ENCODE measurements at places on chromosomes 2 and 18.

- DNase-seq, result no peak
These were observed 372.5 kb upstream of the KLHL29 start for GRCh38 chr2:23012499-23012898.

- no peak for DNase-seq
These were observed 3.4 kb downstream of the CYP26B1 start for GRCh38 chr2:72144274-72144631.

- DNase-seq, result no peak
These were observed 20.0 kb downstream of the TRIP12 start for GRCh38 chr2:229901819-229902218.

- DNase-seq, result no peak
These were observed 54.6 kb downstream of the PIKFYVE start for GRCh38 chr2:208320686-208321085.

- DNase-seq, result no peak
These were observed at the start of gene TNFRSF11A for GRCh38 chr18:62324917-62325805. TNFRSF11A (plus strand) TSS chr18:62325310; CDS start chr18:62325353, 43 bp downstream.

DNA sequence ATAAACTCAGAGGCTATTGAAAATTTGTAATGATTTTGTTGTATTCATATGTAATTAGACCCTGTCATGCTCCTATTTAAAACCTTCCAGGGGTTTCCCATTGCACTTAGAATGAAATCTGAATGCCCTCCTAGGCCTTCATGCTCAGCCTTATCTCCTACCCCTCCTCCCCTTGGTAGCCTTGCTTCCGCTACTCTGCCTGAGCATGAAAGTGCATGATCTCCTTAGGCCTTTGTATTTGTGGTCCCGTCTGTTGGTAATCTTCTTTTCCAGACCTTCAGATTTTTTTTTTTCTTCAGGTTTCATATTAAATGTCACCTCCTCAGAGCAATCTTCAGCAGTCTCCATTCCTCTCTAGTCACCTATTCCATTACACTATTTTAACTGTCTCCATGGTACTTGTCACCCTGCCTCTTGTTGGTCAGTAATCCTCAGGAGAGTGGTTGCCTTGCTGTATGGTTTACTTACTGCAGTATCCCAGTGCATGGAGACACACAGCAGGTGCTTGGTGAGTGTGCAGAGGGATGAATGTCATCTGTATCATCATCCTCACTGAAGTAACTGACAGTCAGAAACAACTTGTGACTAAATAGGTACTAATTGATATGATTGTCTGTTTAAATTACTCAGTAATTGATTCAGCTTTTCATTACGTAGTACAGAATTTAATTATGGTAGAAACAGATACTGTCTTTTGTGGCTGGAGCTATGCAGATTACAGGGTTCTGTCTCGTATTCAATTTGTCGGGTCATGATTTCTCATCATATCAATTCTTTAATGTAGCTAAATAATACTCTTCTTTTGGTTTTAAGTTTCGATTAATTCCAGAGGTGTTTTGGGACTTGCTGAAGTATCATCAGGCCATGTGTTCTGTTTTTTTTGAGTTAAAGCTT is 63.9 kb downstream of the PHLPP1 start:
- DNase-seq, result no peak

DNA sequence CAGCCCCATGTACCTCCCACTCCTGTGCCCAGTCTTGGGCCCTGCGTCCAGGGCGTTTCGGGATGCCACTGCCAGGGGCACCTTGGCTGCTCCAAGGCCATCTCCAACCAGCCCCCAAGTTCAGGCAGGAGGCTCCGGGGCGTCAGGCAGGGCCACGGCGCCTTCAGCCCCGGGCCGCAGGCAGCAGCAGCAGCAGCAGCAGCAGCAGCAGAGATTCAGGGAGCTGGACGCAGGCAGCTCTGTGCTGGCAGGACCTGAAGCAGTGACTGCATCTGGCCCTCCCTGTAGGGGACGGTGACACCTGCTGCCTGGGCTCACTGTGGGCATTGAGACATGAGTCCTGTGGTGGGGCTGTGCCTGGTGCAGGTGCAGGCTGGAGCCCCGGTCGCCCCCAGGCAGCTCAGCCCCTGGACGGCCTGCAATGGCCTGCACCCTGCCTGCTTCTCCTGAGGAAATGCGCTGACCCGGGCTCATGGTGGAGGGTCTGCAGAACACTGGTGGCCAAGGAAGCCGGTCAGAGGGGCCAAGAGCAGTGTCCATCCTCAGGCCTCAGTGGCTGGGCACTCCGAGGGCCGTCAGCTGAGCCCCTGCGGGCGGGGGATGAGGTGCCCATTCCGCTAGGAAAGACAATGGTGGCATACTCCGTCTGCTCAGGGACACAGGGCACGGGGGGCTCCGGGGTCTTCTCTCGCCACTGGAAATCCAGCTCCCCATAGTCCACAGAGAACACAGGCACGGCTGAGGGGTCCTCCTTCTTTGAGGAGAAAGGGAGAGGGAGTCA is 8.0 kb downstream of the PDCD1 start:
- DNase-seq, result no peak

GRCh38 chr2:106137731-106138521 is 56.2 kb downstream of the UXS1 start:
- DNase-seq, result no peak

- no peak for DNase-seq
These were observed 70.8 kb downstream of the RTN4 start for GRCh38 chr2:54979321-54980044.

DNA sequence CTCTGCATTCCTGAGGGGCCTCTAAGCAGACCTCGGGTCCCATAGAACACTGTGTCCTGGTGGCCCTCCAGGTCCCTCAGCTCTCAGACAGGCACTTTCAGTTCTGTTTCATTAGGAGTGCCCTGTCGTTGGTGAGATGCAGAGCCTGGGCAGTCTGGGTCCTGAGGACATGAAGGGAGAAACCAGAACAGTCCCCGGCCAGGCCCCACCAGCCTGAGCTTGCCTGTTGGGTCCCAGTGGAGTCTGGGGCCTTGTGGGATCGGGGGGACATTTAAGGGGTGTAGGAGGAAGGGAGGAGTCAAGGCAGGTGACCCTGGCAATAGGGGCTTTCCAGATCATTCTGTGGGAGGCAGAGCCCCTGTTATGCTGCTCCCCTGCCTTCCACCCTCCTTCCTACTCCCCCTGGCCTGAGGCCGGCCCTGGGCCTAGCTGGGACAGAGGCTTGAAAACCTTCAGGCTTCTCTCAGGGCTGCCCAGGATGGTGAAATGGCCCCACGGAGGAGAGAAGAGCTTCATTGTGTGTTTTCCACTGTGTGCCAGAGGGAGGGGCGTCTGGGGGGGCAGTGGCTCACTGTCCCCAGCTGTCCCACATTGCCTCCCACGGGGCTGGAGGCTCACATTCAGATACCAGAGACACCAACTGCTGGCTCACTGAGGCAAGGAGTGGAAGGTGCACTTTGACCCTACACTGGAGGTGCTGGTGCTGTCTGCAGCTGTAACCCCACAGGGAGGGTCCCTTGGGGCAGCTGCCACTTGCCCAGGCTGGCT is 26.6 kb upstream of the CATIP start:
- no peak for DNase-seq

DNA sequence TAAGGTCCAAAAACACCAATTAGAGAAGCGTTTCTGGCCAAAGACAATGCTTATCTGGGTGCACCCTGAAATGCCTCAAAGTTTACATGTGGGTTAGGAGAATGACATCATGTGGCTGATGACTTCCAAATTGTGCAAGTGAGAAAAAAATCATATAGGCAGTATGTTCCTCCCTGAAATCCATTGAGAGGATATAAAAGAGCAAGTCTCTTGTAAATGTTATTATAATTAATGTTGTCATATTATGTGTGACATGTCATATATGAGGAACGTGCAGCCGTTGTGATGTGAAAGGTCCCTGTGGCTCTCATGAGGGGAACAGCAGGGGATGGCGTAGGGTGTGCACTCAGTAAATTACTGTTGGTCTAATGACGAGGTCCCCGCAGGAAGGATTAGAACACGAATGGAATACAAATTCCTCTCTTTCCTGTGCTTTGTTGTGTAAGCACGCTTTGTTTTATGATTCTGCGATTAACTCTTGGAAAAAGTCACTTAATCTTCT is 290.8 kb downstream of the PRKCE start:
- DNase-seq, result no peak

GRCh38 chr2:33788044-33788443 is 188.9 kb upstream of the FAM98A start:
- DNase-seq, result no peak

- DNase-seq, result no peak
These were observed 154.0 kb downstream of the AGAP1 start for GRCh38 chr2:235647877-235648276.

- DNase-seq, result no peak
These were observed 65.2 kb downstream of the POU3F3 start for GRCh38 chr2:104919127-104919526.

DNA sequence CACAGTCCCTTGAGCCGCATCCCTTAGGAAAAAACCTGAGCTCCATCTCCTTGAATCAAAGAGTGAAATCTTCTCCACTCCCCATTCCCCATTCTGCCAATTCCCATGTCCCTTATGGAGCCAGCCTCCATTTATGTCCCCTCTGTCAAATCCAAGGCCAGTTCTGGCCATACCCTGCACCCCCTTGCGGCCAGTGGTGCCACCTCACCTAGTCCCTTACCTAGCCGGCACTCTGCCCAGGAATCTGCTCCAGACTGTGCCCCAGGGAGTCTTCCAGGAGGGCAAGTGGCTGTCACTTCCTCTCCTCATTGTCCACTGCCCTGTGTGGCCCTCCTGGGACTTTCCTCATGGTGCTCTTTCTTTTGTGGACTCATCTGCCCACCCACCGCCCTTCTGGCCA is 195.4 kb upstream of the RMP24 start:
- no peak for DNase-seq

DNA sequence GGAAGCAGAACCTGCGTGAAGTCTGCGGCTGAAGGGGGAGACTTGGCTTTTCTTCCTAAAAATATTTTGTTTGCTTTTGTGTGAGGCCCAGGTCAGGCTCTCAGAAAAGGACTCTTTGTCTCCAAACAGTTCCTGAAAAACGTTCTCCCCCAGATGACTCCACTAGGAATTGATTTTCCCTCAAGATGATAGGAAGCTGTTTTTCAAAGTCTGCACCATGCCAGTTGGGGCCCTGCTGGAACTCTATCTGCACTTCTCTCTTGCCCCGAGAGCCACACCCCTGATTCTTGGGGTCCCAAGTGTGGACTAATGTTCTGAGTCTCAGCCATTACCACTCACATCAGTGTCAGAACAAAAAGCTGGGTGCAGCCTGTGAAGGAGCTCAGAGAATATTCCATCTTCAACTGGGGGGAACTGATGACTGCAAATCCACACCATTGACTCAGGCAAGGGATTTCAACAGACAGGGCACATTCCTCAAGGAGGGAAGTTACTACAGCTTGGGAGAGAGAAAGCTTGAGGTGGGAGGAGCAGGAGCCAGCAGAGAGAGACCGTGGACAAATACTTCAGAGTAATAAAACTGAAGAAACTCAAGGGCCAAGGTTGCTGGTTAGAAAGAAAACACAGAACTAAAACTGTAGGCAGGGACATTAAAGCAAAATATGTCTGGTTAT is 768.3 kb downstream of the RNF144A start:
- no peak for DNase-seq

GRCh38 chr2:30302566-30302965 is 71.2 kb downstream of the LBH start:
- no peak for DNase-seq

- no peak for DNase-seq
These were observed 45.8 kb downstream of the SLC4A5 start for GRCh38 chr2:74297391-74297790.

DNA sequence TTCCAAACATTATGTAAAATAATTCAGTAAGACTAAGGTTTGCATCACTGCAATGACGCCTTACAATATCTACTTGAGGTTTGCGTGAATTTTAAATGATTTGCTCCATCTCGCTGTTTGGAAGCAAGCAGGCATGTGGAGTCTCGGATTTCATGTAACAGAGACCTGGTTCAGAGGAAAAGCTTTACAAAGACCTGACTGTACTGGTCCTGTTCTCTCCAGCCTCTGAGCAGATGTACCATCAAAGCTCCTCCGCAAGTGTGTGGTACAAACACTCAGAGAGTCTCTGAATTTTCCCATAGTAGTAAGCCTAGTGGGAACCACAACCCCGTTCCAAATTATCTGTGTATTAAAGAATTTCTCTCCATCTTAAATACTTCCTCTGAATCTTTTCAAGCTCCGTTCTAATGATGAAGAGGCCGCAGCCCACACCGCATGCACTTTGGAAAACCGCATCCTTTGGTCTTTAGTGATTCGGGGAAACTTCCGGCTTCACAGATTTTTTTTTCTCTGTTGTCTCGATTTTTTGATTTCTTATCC is 728.1 kb upstream of the SOX11 start:
- no peak for DNase-seq

GRCh38 chr2:112886291-112886690 is 24.7 kb upstream of the IL37 start:
- DNase-seq, result no peak

- no peak for DNase-seq
These were observed 78.2 kb downstream of the TCF4 start for GRCh38 chr18:55509631-55510324.

- DNase-seq, result no peak
These were observed 780.4 kb upstream of the NRXN1 start for GRCh38 chr2:51812138-51812866.

DNA sequence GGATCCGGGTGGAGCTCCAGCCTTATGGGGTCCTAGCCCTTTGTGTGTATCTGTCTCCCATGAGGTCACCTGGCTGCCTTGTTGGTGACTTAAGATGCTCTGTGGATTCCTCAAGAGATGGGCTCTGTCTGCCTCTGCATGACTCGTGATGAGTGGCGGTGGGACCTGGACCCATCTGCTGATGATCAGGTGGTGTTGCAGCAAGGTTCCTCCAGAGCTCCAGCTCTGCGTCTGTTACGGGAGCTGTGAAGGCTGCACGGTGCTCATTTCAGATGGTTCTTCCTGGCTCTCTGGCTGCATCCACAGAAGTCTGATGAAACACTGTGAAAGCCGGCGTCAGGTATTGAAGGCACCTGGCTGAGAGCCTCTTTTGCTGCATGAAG is 2.4 kb downstream of the AGAP1 start:
- DNase-seq, result no peak

DNA sequence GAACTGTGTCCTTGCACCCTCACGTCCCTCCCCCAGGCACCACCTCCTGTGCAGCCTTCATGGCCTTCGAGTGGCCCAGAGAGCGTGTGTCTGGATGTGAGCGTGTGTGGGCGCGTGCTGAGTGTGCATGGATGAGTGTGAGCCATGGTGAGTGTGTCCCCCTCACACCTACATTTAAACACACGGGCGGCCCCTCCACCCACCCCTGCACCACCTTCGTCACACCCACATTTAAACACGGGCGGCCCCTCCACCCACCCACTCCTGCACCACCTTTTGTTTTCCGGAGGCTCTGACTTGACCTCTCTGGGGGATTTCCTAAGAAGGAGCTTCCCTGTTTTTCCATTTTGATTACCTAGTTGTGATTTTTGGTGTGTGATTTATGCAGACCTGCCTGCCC is 17.8 kb downstream of the DTYMK start:
- DNase-seq, result no peak

- no peak for DNase-seq
These were observed 44.2 kb downstream of the GLI2 start for GRCh38 chr2:120779781-120780283.

- no peak for DNase-seq
These were observed 25.0 kb upstream of the MAP3K20 start for GRCh38 chr2:173050684-173051083.
